Stimulated activated CD4-positive, alpha-beta T cell treated with anti-CD3 and anti-CD28 coated beads, Interleukin-12 subunit alpha, Interleukin-12 subunit beta, amount 100 ng/mL, for 4 hours (primary cell): ENCODE measurements at places on chromosomes 13 and 19.

DNA sequence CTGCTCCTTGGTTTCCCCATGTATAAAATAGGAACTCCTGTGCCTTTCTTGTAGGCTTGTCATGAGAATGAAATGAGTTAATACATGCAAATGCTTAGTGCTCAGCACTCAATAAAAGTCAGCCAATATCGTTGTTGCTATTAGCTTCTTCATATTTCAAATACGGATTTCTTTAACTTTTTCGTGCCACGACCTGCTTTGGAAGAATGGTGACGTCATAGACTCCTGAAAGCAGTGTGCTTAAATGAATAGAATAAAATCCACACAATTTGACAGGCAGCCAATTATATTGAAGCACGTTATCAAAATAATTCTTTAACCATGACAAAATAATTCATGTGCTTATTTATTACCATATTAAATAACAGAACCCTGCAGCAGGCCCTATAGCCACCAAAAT, 26.6 kb upstream of the CDC16 start:
- DNase-seq, result no peak

DNA sequence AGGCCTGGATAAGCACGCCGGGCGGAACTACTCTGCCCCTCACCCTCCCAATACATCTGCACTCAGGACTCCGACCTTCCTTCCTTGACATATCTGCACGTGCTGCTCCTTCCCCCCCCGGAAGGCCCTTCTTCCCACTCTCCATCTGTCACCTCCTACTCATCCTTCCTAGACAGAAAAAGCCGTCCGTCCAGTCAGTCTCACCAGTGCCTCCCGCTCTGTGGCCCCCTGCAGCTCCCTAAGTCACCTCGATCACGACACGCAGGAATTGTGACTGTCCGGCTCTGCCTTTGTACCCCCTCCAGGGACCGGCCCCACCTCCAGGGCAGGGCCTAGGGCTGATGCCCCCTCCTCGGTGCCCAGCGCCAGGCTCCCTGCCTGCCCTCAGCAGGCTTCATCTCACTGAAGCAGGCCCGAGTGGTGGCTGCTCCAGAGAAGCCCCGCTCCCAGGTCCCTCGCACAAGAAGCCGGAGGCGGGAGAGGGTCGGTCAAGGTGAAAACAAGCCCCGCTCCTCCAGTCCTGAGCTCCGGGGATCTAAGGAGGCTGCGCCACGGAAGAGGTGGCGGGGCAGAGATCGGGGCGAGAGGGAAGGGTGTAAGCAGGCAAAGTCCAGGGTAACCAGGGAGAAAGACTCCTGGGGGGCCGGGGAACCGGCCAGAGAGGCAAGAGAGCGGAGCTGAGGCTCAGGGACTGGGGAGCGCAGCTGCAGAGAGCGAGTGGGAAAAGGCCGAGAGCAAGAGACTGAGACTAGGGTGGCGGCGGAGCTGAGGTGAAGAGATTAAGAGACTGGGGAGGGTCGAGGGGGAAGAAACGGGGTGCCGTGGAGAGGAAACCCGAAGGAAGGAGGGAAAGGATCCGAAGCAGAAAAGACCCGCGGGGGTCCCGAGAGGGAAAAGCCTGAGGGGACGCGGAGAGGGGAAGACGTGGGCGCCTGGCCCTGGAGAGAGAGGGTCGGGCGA, 1.1 kb downstream of the PPP6R1 start:
- peak; percentile 26 for DNase-seq

GRCh38 chr13:113275387-113275786, 21.7 kb upstream of the LAMP1 start:
- peak; percentile 26 for DNase-seq

GRCh38 chr19:31803835-31804446, 454.7 kb upstream of the TSHZ3 start:
- DNase-seq, result no peak

DNA sequence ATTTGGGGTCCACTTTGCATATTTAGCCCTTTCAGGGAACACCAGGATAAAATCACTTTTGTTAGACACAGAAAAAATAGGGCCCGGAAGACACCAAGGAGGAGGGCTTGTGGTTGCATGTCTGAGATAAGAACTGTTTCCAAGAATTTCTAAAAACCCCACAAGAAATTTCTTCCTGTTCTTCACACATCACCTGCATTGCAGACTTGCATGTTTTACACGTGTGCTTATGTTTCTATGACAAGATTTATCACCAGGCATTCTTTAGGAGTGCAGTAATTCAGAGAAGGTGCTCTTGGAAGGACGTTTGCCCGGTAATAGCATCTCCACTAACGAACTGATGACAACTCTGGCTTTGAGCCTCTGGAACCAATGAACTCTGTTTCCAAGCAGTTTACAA, 7.1 kb upstream of the ACTL9 start:
- DNase-seq, result no peak

GRCh38 chr19:1592755-1593500, at the start of gene MBD3:
Gene MBD3 (minus strand): TSS chr19:1592865. CDS start chr19:1592631, 234 bp downstream.
- DNase-seq, result peak; percentile 85

DNA sequence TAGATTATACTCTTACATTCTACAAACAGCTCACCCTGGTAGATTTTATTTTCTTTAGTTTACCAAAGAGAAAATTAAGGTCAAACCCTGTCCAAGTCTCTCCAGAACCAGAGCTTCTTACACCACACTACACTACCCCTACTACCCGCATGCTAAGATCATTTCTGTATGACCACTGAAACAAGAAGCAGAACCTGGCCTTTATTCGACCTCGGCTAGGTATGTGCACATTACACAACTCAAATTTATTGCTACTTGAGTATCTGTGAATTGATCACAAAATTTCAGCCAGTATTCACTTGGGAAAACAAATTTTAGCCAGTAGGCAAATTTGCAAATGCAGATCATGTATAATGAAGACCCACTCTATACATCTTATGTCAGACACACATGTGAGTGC, 2437.0 kb downstream of the PCDH9 start:
- no peak for DNase-seq

GRCh38 chr19:795691-796581, 1.3 kb upstream of the PTBP1 start:
- DNase-seq, result no peak

DNA sequence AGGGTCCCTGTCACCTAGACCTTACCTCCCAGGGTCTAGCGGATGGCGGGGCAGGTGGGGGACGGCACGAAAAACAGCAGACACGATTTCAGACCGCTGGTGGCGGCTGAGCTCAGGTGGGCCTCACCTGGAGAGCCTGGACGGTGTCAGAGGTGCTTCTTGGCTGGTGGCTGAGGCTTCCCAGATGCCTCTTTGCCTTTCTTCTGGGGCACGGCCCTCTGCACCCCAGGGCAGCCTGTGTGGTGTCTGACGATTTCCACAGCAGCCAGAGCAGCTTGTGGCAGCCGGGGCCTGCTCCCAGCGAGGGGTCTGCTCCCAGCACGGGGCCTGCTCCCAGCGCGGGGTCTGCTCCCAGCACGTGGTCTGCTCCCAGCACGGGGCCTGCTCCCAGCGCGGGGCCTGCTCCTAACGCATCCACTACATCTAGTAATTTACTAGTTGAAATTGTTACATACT, 66.7 kb downstream of the ATP11A start:
- DNase-seq, result no peak
